ENCODE measurements at places on chromosomes 16 and 17.

GRCh38 chr16:74094514-74094913 lies 202.1 kb upstream of the PSMD7 start:
- DNase-seq = no peak

- DNase-seq = no peak
These were observed 7.8 kb downstream of the CDRT15 start for GRCh38 chr17:14228903-14229302.

DNA sequence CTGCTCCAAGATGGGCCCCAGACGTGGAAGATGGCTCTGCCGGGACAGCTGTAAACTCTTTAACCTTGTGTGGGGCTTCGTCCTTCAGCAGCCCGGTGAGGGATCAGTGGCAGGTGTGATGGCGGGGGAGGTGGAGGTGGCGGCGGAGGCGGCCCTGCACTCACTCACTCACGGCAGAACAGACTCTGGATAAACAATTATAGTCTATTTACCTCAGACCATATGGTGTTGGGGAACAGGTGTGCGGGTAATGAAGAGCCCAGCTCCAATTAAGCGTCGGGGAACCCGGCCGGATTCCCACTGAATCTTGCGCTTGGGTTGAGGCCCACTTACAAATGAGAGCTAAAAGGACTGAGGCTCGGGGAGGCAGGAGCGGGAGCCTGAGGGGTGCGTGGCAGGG lies 104.3 kb upstream of the SDK2 start:
- DNase-seq = peak; percentile 94

DNA sequence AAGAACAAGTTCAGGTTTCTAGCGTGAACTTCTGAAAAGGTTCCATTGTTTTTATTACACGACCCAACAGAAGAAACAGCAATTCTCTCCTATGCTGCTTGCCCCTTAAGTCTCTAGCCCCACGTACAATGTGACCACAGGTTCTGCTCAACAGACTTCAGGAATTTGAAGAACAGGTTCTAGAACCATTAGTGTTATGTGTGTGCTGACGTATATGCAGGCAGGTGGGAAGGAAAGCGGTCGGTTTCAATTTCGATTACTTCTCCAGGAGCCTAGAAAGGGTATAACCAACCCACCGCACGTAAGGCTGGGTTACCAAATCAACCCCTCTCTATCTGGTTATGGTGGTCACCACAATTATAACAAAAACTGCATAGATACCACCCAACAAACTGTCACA lies 39.4 kb downstream of the XPO6 start:
- DNase-seq = no peak

GRCh38 chr17:61313461-61314326 lies 85.9 kb upstream of the TBX2 start:
- no peak for DNase-seq

GRCh38 chr16:2919511-2920255 lies 8.0 kb downstream of the FLYWCH1 start:
- peak; percentile 54 for DNase-seq

GRCh38 chr17:17198281-17198680 lies 7.9 kb downstream of the PLD6 start:
- DNase-seq = no peak

DNA sequence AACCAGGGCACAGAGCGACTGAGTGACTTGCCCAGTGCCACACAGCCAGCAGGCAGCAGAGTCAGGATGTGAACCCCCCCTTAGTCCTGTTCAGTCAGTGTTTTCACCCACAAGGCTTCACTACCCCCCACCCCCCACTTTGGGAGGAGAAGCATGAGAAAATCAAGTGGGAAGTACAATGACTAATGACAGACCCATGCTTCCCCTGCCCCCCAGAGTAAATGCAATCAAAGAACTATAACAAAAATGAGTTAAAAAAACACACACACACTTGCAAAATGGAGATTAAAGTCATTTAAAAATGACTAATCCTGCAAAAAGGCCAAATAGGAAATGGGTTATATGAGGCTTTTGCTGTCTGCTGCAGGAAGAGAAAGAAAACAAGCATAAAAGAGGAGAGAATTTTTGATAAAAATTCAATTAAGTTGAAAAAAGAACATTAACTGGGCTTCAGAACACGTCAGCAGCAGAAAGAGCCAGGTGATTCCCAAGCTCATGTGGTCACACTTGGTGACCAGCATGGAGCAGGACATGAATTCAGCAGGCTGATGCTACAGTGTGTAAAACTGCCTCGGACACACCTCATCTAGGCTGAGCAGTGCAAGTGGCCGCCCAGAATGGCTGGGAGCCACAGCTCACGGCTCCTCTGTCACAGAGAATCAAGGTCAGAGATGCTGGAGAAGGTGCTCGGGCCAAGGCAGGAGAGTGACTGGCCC lies 212.3 kb downstream of the ZNF423 start:
- no peak for DNase-seq

GRCh38 chr16:2820836-2821486 lies 3.9 kb downstream of the PRSS21 start:
- no peak for DNase-seq

GRCh38 chr17:67759355-67760171 lies 41.8 kb downstream of the NOL11 start:
- DNase-seq = no peak

DNA sequence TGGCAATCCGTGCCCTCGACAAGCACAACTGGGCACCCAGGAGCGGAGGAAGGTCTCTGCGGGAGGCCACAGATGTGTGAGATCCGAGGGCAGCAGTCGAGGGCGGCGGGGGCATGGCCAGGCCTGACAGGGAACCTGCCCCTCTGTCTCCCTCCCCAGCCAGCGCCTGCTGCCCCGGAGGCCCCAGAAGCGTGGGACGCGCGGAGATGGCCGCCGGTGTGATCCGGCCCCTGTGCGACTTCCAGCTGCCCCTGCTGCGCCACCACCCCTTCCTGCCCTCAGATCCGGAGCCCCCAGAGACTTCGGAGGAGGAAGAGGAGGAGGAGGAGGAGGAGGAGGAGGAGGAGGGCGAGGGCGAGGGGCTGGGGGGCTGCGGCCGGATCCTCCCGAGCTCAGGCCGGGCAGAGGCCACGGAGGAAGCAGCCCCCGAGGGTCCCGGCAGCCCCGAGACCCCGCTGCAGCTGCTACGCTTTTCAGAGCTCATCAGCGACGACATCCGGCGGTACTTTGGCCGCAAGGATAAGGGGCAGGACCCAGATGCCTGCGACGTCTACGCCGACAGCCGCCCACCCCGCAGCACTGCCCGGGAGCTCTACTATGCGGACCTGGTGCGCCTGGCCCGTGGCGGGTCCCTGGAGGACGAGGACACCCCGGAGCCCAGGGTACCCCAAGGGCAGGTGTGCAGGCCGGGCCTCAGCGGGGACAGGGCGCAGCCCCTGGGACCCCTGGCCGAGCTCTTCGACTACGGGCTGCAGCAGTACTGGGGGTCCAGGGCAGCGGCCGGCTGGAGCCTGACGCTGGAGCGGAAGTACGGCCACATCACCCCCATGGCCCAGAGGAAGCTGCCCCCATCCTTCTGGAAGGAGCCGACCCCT lies 1.7 kb downstream of the PERCC1 start:
- DNase-seq = peak; percentile 44

GRCh38 chr16:67481561-67482232 lies 740 bp upstream of the ATP6V0D1 start:
- DNase-seq = peak; percentile 61

- no peak for DNase-seq
These were observed 14.5 kb upstream of the TNFRSF13B start for GRCh38 chr17:16986391-16986790.

DNA sequence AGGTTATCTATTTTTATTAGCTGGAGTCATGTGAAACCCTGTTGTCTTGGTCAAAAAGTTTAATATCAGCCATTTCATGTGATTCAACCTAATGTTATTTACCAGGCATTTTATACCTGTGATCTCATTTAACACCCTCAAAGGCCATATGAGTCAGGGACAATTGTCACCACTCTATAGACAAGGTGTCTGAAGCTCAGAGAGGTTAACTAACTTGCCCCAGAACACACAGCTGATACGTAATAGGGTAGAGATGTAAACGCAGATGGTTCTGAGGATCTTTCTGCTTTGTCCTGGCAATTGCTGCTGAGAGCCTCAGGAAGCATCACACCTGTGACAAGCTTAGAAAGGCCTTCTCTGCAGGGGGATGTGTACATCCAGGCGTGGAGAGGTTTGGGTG lies 4.9 kb downstream of the CD300A start:
- DNase-seq = no peak

DNA sequence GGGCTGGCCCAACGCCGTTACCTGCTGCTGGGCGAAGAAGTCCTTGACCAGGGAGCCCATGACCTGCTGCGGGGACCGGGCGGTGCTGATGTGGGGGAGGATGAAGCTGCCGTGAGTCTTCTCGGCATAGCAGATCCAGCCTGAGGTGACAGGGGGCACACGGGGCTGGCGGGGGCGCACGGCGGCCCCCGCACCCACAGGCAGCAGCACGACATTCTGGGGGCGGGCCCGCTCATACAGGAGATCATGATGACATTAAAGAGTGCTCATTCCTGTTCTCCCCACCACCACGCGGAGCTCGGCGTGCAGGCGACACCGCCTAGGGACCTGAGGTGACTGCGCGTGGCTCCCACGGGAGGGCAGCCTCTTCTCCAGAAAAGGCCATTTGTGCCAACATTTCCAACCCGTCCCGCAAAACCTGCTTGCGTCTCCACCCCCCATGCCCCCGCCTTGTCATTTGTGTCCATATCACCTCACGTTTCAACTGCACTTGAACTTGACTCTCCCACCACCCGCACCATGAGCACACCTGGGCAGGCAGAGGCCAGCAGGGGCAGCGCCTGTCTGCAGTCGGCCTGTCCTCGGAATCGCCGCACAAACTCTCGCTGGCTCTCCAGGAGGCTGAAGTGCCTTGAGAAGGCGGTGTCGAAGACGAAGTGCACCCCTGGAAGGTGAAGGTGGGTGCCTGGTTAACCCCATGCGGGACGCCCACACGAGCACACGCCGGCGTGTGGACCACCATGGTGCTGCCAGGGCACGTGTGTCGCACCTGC lies 6.4 kb downstream of the CIAO3 start:
- DNase-seq = no peak

DNA sequence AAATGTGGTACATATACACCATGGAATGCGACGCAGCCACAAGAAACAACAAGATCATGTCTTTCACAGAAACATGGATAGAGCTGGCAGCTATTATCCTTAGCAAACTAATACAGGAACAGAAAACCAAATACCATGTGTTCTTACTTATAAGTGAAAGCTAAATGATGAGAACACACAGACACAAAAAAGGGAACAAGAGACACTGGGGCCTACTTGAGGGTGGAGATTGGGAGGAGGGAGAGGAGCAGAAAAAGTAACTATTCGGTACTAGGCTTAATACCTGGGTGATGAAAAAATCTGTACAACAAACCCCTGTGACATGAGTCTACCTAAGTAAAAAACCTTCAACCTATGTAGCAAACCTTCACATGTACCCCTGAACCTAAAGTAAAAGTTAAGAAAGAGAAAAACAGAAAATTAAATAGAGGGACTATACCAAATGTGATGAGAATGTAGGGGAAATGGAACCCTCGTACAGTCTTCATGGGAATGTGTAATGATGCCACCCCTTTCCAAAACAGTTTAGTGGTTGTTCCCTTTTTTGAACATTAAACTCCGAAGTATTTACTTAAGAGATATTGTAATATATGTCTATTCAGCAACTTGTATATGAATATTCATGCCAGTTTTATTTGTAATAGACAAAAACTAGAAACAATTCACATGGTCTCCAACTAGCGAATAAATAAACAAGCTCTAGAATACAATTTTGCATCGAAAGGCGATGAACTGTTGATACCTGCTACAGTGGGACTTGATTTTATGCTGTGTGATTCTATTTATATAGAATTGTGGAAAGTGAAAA lies 33.9 kb downstream of the AHSP start:
- no peak for DNase-seq

DNA sequence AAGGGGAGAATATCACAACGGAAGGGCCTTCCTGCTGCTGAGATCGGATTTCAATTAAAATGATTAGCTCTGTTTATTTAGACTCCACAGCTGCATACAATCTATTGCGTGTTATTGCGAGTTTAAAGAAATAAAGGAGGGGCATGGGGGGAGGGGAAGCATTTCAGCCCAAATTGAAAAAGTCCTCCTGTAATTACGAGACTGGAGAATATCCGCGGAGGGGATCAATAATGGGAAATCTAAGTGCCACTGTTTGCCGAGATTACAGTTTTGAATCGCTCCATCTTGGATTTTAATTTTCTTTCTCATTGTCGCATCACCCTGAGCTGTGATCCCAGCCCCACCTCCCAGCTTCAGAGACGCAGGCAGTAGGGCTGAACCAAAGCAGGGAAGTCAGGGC lies 15.7 kb upstream of the RPL38 start:
- DNase-seq = no peak

DNA sequence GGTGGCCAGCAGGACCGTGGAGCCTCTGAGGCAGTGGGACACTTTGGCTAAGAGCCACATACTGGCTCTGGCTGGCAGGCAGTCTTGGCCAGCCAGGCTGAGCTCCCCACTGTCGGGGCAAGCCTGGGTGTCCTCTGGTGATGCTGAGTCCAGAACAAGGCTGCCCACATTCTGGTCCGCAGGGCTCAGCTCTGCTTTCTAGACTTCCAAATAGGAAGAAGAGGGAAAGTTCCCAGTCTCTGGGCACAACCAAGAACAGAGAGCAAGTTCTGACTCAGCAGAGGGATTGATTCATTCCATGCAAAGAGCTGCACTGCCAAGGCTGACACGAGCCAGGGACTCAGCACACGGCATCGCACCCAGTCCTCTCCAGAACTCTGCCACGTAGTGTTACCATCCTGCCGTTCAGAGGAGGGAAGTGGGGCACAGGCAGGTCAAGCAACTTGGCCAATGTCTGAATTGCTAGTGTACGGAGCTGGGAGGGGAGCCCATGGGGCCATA lies 58.9 kb downstream of the NOS2 start:
- no peak for DNase-seq

DNA sequence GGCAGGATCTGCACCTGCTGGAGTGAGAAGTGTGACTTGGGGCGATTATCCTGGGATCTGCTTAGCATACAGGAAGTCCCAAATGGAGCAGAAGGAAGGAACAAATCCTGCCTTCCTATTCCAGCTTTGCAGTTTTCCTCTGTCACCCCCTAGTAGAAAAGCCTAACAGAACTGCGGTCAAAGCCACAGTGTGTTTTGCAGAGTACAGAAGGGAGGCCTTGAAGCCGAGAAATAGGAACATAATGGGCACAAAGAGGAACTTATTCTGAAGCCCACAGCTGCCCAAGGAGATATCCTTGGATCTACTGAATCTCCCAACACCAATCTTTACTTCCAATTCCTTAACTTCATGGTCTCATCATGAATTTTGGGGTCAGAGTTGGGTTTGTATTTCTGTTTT lies 8.5 kb downstream of the KRTAP1-5 start:
- DNase-seq = peak; percentile 6

DNA sequence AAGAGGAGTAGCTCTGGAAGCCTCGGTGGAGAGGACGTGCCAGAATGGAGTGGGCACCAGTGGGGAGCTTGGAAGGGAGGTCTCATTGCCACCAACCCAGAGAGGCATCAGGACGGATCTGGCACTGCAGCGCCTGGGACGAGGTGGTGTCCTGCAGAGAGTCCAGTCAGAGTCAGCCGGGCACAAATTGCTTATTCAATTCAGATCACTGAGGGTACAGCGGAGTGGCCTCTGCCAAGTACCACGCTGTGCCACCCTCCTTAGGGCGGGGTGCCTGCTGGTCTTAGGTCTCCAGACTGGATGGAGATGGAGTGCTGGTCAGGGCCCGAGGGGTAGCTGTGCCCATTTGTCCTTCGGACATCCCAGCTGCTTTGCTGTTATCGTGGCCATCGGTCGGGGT lies 18.9 kb upstream of the SPPL2C start:
- DNase-seq = no peak

GRCh38 chr17:50163843-50164696 lies 1.7 kb upstream of the SGCA start:
- no peak for DNase-seq

- peak; percentile 88 for DNase-seq
These were observed 7.3 kb upstream of the VEZF1 start for GRCh38 chr17:57995076-57995956.
